Diencephalon (tissue), 1 donor: ENCODE measurements at places on chromosomes 16 and 17. TPM values are rescaled to one million over a fixed set of nuclear protein-coding genes. Genes with fewer than 3 reads are reported as not detected.

Gene KRTAP4-5
- not detected for total RNA-seq

Gene SDR42E1
- total RNA-seq = 2.1 TPM

Gene CPNE7
- total RNA-seq = 46.1 TPM

Gene PLEKHH3
- 3.7 TPM for total RNA-seq

Gene KRT27
- not detected for total RNA-seq

Gene CD300A
- total RNA-seq = 6.2 TPM

Gene FOXN1
- total RNA-seq = not detected

Gene NOG
- 9.0 TPM for total RNA-seq

Gene CRISPLD2
- total RNA-seq = 4.6 TPM

Gene KCNJ16
- total RNA-seq = 53.1 TPM

Gene NDUFB10
- total RNA-seq = 93.0 TPM

Gene PIRT
- 5.3 TPM for total RNA-seq

Gene C17orf78
- not detected for total RNA-seq

Gene UNC13D
- 2.5 TPM for total RNA-seq

Gene TOM1L2
- total RNA-seq = 47.3 TPM

Gene DOC2A
- total RNA-seq = 12.5 TPM

Gene DUSP14
- total RNA-seq = 16.1 TPM

Gene CIBAR2
- 4.8 TPM for total RNA-seq

Gene WFIKKN2
- 14.3 TPM for total RNA-seq

Gene CCL8
- total RNA-seq = not detected

Gene CDC27
- total RNA-seq = 103 TPM

Gene HS3ST2
- total RNA-seq = 4.2 TPM

Gene CCL5
- not detected for total RNA-seq
